ENCODE measurements at places on chromosomes 16 and 17. TPM values are rescaled to one million over a fixed set of nuclear protein-coding genes. Genes with fewer than 3 reads are reported as not detected.
A peak's percentile ranks its signal among the peaks of the same experiment; 100 is the strongest.

The FKBP10 gene
- 249 TPM for total RNA-seq

The SOST gene
- not detected for total RNA-seq

The KRT23 gene
- total RNA-seq = 49.7 TPM

The NSF gene
- 44.2 TPM for total RNA-seq

The ABCA3 gene
- 12.5 TPM for total RNA-seq

The CRYBA1 gene
- total RNA-seq = not detected

The RCVRN gene
- not detected for total RNA-seq

The NPIPB13 gene
- total RNA-seq = 15.3 TPM

The LRRC46 gene
- total RNA-seq = 0.64 TPM

DNA sequence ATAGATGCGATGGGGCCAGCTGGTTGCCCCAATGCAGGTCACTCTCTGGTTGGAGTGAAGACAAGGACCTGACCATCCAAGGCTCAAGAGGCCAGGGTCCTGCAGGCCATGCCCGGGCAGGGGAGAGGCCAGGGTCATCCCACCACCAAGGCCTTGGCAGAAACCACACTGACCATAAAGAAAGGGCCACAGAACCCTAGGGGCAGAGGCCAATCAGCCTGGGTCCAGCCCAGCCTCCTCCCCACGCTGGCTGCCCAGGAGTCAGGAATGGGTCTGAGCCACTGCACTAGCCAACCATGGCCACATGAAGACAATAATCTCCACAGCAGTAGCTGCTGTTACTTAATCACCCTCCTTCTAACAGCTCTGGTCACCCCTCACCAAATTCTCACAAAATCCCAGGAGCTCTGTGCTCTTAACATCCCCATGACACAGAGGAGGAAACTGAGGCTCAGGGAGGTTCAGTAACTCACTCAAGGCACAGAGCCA lies 10.2 kb upstream of the BCAR1 start:
- DNase-seq = peak; percentile 47
- peak overlapping the region; percentile 66 for H3K27ac ChIP-seq
- no peaks in the 10 kb centered on the region for H3K36me3 ChIP-seq
- peak overlapping the region; percentile 39 for H3K4me3 ChIP-seq

- no peaks in the 10 kb centered on the region for H3K4me1 ChIP-seq
- peaks cover 10% of the 10 kb centered on the region for H3K36me3 ChIP-seq
- H3K4me3 ChIP-seq = no peak overlapping the region
- no peaks in the 10 kb centered on the region for H3K27me3 ChIP-seq
- H3K27ac ChIP-seq = no peak overlapping the region
Measured at GRCh38 chr17:58710948-58711552, 18.6 kb downstream of the RAD51C start.

DNA sequence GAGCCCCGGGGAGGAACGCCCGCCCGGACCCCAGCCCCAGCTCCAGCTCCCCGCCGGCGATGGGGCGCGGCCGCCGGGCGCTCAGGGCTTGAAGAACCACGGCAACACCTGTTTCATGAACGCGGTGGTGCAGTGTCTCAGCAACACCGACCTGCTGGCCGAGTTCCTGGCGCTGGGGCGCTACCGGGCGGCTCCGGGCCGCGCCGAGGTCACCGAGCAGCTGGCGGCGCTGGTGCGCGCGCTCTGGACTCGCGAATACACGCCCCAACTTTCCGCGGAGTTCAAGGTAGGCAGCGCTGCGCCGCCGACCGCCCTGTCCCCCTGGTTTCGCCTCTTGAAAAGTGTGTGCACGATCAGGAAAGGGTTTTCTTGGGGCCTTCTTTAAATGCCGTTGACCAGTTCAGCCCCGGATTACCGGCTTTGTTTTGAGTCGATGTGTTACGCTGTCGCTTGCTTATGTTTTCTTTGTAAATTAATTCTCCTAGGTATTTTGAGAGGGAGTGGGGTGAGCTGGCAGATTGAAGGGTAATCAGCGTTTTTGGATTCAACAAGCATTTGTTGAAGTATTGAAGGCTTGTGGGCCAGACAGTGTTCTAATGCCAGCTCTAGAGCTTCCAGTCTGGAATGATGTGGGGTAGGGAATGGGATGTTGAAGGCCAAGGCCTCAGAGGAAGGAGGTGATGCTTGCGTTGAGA lies 681 bp downstream of the USP43 start:
- H3K27me3 ChIP-seq = peaks cover 27% of the 10 kb centered on the region
- H3K4me3 ChIP-seq = peak overlapping the region; percentile 91
- peaks cover 4% of the 10 kb centered on the region for H3K36me3 ChIP-seq
- DNase-seq = peak; percentile 76

GRCh38 chr16:23466162-23466885 lies 13.3 kb upstream of the COG7 start:
- H3K4me1 ChIP-seq = no peaks in the 10 kb centered on the region
- no peak for DNase-seq
- no peak overlapping the region for H3K27ac ChIP-seq
- H3K27me3 ChIP-seq = no peaks in the 10 kb centered on the region

GRCh38 chr17:5237541-5238016 lies 2.9 kb upstream of the SCIMP start:
- no peak overlapping the region for H3K27ac ChIP-seq
- DNase-seq = no peak
- H3K27me3 ChIP-seq = no peaks in the 10 kb centered on the region
- H3K36me3 ChIP-seq = peaks cover 3% of the 10 kb centered on the region

DNA sequence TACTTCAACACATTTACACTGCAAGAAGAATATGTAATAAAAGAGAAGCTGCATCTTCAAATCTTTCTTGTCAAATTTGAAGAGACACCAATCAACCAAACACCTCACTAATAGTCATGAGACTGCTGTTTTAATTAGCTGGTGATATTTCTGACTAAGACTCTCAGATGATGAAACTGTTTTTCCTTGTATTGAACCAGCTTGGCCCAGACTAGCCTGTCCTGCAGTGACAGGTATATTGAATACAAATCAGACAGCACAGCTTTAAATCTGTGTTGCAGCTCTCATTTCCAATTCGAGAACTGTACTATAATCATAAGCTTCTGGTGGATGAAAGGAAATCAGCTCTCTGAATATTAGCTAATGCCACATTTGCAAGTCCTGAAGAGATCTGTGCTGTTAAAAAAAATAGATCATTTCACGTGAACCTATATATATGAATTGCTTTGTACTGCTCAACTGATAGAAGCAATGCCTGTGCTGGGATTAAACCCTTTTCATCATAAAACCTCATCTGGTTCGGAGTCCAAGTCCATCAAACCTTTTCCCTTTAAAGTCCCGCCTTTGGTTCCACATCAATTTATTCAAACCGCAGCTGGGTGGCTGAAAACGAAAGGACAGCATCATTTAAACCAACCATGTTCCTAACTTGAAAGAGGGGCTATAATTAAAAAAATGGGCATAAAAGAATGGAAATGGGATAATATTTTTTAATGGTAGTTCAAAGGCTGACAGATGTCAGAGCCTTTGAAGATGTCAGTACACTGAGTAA lies 306.2 kb downstream of the CEP112 start:
- no peaks in the 10 kb centered on the region for H3K27me3 ChIP-seq
- H3K27ac ChIP-seq = no peak overlapping the region
- peaks cover 16% of the 10 kb centered on the region for H3K4me1 ChIP-seq

DNA sequence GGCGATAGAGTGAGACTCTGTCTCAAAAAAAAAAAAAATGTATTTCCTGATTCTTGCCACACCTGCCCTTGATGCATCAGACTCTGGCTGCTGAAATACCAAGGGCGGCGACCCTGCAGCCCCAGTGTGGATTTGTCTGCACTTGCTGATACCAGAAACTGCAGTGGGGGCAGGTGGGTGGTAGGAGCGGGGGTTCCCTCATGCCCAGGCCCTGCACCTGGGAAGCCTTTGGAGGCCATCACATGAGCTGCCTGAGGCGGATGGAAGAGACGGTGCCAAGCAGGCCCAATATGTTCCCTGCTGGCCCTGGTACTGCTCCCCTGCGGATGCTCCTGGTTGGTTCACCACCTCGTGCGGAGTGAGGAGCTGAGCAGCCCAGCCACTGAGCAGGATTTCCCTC lies 50.6 kb downstream of the MARF1 start:
- peaks cover 6% of the 10 kb centered on the region for H3K4me1 ChIP-seq
- no peaks in the 10 kb centered on the region for H3K27me3 ChIP-seq

DNA sequence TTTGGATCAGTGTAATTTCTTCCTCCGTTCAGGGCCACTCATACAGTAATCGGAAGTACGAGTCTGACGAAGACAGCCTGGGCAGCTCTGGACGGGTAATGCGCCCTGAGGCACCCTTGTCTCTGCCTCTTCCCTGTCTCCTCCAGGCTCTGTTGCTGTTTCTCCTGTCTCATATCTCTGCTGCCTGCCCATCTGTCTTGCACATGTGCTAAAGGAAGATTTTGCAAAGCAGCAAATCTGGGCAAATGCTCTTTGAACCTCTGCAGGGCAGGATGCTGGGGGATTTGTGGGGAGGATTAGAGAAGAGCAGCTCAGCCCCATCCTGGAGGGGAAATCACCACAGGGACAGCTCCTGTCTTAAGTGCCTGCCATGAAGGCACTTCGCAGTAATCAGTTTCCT lies 32.4 kb upstream of the POLR3E start:
- no peak overlapping the region for H3K27ac ChIP-seq
- H3K36me3 ChIP-seq = peaks cover 7% of the 10 kb centered on the region
- no peak for DNase-seq
- no peak overlapping the region for H3K4me3 ChIP-seq
- no peaks in the 10 kb centered on the region for H3K4me1 ChIP-seq

DNA sequence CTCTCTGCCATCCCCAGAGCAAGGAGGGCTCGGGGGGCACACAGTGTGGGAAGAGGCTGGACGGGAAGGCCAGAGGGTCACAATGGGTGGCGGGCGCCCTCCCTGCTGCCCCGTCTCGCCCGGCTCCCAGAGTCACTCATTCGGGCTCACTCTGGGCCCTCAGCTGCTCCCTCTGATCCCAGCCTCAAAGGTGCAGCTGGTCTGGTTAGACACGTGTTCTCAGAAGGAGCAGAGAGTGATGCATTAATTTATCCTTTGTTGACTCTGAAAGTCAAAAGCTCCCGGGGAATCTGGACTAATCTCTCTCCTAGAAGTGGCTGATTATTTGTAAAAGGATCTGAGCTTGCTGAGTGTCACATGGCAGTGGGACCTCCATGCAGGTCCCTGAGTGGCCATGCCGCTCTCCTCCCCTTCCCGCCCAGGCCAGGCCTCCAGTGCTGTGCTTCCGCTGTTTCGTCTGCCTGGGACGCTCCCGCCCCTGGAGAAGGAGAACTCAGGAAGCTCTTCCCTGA lies 87.5 kb downstream of the SEC14L1 start:
- no peak overlapping the region for H3K27ac ChIP-seq
- H3K27me3 ChIP-seq = no peaks in the 10 kb centered on the region
- peaks cover 3% of the 10 kb centered on the region for H3K36me3 ChIP-seq
- H3K4me3 ChIP-seq = no peak overlapping the region
- H3K4me1 ChIP-seq = peaks cover 13% of the 10 kb centered on the region

DNA sequence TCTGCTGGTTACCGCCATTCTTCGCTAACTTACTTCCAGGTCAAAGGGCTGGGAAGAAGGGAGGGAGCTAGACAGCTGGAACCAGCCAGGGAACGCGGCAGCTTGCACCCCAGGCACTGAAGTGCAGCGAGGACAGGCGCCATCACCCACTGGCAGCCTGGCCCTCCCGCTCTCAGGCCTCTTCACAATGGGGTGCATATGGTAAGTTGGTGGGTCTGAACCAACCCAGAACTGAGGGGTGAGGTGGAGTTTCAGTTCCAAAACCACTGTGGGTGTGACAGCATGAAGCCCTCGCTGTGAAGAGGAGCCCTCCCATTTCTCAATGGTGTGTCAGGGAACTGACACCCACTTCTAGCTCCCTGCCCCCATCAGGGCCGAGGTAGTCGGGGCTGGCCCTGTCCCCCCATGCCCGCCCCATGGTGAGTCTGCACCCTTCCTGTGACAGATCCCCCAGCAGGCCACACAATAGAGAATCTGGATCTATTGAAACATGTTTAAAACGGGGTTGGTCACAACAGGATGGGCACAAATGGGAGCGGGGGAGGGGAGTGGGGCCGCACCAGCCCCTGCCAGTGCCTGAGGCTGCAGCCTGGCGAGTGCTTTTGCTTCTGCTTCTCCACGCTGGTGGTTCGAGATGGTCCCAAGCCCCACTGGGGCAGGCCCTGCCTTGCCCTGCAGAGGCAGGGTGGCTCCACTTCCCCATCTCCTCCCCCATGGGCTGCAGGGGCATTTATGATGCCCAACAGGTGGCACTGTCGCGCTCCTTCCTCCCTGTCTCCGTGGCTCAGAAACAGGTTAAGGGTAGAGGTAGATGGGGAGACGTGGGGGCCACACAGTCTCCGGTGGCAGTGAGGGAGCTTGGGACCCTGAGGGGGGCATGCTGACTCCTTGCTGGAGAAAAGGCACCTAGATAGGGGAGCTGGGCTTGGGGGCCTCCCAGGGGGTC lies 2.3 kb downstream of the LIMD2 start:
- H3K36me3 ChIP-seq = peaks cover 5% of the 10 kb centered on the region
- DNase-seq = no peak
- peak overlapping the region; percentile 63 for H3K4me3 ChIP-seq
- H3K27me3 ChIP-seq = no peaks in the 10 kb centered on the region
- no peak overlapping the region for H3K27ac ChIP-seq

- no peak overlapping the region for H3K4me3 ChIP-seq
- peaks cover 24% of the 10 kb centered on the region for H3K4me1 ChIP-seq
- no peak overlapping the region for H3K27ac ChIP-seq
- no peak for DNase-seq
- H3K36me3 ChIP-seq = no peaks in the 10 kb centered on the region
- H3K27me3 ChIP-seq = peaks cover 21% of the 10 kb centered on the region
Measured at GRCh38 chr16:87070657-87071056, 246.5 kb downstream of the C16orf95 start.

DNA sequence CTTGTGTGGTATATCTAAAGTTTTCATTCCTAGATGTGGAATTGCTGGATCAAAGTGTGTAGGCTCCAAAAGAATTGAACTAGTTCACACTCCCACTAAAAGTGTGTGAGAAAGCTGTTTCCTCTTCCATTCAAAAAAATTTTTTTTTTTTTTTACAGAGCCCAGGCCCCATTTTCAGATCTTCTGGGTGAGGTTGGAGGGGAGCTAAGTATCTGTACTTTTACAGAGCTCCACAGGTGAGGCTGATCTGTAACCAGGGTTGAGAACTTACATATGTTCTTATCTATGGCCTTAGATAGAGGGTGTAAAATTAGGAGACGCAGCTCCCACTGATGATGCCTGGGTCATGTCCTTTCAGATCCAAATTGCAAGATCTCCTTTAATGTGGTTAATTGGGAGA lies 31.9 kb downstream of the HLF start:
- H3K27me3 ChIP-seq = no peaks in the 10 kb centered on the region
- H3K36me3 ChIP-seq = no peaks in the 10 kb centered on the region
- peaks cover 6% of the 10 kb centered on the region for H3K4me1 ChIP-seq
- no peak overlapping the region for H3K4me3 ChIP-seq

GRCh38 chr17:65556910-65557348 lies 4.5 kb downstream of the AXIN2 start:
- no peak for DNase-seq
- H3K36me3 ChIP-seq = peaks cover 18% of the 10 kb centered on the region
- H3K27me3 ChIP-seq = no peaks in the 10 kb centered on the region
- H3K4me1 ChIP-seq = peaks cover 16% of the 10 kb centered on the region

DNA sequence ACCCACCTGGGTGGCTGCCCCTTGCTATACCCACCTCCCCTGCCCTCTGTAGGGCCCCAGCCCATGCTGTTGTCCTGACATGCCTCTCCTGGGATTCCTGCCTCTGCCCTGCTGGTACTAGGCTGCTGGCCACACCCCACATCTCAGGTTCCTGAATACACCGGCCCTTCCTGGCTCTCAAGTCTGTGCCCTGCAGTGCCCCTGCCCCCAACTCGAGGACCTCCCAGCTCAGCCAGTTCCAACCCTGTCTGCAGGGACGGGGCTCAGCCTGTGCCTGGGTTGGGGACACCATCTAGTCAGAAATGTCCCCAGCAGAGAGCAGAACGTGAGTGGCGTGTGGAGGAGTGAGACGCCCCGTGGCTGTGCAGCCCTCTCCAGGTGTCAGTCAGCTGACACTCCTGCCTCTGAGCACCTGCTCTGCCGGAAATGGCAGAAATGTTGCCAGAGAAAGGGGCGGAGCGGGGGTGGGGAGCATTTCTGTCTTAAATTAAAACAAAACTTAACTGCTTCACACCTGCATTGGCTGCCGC lies 28.7 kb downstream of the ACSF3 start:
- H3K36me3 ChIP-seq = peaks cover 7% of the 10 kb centered on the region
- H3K27me3 ChIP-seq = no peaks in the 10 kb centered on the region
- DNase-seq = no peak
- H3K4me3 ChIP-seq = no peak overlapping the region

Measured in type B pancreatic cell (in vitro differentiated cells).